ENCODE measurements at places on chromosomes 5 and 9.

- DNase-seq = no peak
Observed at GRCh38 chr9:12784461-12785259, 9.8 kb downstream of the LURAP1L start.

DNA sequence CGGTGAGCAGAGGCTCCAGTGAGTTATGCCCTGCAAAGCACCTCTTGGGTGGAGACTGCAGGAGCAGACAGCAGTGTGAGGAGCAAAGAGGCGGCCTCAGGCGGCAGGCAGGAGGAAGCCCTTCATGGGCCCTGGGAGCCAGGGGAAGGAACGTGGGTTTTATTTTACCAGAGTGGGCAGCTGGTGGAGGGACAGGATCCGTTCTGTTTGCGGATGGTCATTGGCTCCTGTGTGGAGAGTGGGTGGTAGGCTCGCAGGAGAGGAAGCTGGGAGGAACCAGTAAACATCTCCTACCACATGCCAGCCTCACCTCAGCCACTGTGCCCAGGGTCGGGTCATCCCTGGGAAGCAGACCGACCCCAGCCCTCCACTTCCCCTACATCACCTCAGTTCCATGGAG, 24.4 kb downstream of the HNRNPH1 start:
- DNase-seq = no peak

DNA sequence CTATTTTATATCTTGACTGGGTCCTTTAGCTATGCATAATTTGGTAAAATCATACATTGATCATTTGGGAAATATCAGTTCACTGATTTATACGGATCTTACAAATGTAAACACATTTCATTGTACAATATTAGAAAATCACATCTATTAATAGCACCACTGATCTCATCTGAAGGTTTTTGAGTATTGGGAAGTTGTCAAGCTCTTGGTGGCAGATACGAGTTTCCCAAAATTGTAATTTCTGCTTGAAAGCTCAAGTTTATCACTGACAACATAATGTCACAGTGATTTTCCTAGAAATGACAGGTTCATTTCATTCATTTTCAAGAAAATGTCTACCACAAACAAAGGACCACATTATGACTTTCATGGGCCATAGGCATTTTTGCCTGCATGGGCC, 3.0 kb upstream of the MACROH2A1 start:
- no peak for DNase-seq

DNA sequence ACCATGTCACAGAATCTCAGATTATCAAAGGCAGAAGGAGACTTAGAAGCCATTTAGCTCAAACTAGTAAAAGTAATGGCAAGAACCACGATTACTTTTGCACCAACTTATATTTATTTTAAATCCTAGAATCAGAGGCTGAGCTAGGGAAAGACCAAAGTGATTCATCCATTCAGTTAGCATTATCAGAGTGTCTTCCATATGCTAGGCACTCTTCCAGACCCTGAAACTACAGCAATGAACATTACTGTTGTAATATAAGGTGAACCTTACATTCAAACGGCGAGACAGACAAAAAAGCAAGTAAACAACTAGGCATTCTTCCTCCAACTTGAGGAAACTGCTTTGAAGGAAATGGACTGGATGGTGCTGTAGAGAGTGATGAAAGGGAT, 7.9 kb downstream of the PDE6A start:
- no peak for DNase-seq

GRCh38 chr5:43065387-43065947, 25.3 kb upstream of the ANXA2R start:
- no peak for DNase-seq

DNA sequence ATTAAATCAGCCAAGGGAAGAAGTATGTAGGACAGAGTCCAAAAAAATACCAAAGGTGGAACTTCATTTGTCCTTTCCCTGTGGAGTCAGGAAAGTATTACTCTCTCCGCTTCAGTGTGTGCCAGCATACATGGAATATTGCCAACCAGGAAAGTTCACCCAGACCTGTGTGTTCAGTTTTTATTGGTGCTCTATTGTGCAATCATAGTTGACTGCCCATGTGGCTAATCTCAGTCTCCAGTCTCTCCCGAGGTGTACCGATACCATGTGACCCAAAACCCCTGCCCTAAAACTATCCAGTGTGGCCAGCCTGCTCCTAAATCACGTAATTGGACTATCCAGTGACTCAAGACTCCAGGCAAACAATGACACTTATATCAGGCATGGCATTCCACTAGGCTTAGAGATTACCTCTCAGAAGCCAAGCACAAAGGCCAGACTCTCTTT, 38.8 kb downstream of the NFX1 start:
- DNase-seq = no peak

- DNase-seq = no peak
Observed at GRCh38 chr5:57783693-57784092, 301.1 kb upstream of the ACTBL2 start.

GRCh38 chr9:125979383-125979782, 232.2 kb downstream of the PBX3 start:
- no peak for DNase-seq

DNA sequence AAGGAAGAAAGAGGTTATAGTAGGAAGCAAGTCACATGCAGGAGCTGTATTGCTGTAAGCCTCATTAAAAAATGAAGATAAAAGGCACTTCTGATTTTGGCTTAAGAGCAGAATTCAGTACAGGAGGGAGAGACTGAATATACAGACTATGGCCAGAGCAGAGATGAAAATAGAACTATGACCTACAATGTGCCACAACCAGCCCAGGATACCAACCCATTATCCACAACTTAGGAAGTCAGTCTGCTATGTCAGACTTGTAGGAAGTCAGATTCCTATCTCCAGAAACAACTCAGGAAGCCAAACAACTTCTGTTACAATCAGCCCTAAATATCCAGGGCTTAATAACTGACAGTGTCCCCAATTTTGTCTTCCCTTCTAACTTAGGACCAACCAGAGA, 156.2 kb upstream of the ANKH start:
- DNase-seq = no peak

DNA sequence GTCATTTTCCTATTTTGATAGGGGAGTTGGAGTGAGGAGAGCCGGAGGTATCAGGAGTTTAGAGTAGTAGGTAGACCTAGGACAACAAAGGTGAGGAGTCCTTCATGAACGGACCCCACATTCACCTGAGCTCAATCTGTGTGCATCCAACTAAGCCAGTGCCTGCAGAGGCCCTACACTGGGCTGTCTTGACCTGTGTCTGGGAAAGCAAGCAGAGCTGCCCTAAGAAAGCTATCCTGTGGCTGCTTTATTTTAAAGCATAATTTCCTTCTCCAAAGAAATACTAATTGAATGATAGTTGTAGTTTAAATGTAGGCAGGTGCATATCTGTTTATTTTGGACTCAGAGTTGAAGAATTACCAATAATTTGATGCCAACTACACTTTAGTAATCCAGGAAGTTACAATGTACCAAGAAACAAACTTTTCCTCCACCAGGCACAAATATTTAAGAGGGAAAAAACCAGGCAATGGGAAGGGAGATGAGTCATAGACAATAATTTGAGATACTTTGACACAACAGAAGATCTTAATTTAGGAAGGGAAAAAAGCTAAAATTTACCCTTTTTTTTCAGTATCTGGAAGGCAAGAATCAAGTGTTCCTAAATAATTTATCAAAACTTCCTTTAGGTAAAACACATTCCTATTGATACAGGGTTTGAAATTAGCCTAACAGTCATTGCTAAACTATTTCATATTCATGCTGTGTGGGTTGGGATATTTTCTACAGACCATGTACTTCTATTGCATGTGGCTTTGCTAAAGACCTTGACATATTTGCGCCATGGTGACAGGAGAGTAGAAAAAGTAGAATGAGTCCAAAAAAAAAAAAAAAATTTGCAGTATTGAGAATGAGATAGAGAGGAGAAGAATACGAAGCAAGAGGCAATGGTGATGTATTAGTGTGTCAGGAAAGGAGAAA, 376.6 kb upstream of the TUSC1 start:
- DNase-seq = no peak

DNA sequence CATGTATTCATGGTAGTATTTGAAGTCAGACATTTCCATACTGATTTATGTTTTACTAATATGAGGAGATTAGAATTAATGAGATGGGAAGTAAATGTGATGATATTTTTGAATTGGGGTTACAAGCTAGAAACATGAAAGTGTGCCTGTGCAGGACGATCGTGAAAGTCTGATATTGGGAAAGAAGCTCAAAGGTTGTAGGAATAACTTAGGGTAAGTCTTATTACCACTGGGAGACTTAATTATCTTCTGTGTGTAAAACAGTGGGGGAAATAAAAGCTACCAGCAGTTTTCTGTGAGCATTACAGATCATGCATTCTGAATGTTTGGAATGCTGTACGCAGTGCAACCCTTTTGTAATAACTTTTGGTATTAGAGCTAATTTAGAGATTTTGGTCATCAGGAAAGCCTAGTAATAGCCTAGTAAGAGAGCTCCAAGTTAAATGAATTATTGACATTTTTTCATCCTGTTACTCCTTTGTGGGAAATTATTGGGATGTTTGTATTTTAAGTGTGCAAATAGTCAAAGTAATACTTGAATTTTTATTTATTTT, 153.9 kb downstream of the PCSK5 start:
- no peak for DNase-seq

GRCh38 chr5:175491223-175491622, 12.9 kb downstream of the SFXN1 start:
- no peak for DNase-seq

DNA sequence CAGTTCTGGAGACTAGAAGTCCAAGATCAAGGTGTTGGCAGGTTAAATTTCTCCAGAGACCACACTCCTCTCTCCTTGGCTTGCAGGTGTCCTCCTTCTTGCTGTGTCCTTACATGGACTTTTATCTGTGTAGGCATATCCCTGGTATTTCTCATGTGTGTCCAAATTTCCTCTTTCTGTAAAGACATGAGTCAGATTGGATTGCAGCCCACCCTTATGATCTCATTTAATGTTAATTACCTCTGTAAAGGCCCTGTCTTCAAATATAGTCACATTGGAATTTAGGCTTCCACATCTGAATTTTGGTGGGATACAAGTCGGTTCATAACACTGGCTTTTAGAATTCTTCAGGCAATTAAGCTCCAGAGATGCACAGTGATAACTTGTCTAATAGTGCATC, 322.2 kb upstream of the GRIA1 start:
- no peak for DNase-seq

GRCh38 chr9:33264003-33264472, 470 bp downstream of the BAG1 start:
- DNase-seq = peak; percentile 9

Measured in activated CD8-positive, alpha-beta memory T cell treated with anti-CD3 and anti-CD28 coated beads for 1 hour (primary cell).